Activated T-helper 1 cell treated with anti-CD3 and anti-CD28 coated beads, Interleukin-12 subunit alpha, Interleukin-12 subunit beta, Interleukin-2, Interleukin-4 antibody, amounts not matched to agents 30 ng/mL and 10 ng/mL and 1 ng/mL, durations not matched to agents 14 hours and 24 hours and 36 hours (primary cell): ENCODE measurements at places on chromosomes 5 and 9. TPM values are rescaled to one million over a fixed set of nuclear protein-coding genes. Genes with fewer than 3 reads are reported as not detected.

DNA sequence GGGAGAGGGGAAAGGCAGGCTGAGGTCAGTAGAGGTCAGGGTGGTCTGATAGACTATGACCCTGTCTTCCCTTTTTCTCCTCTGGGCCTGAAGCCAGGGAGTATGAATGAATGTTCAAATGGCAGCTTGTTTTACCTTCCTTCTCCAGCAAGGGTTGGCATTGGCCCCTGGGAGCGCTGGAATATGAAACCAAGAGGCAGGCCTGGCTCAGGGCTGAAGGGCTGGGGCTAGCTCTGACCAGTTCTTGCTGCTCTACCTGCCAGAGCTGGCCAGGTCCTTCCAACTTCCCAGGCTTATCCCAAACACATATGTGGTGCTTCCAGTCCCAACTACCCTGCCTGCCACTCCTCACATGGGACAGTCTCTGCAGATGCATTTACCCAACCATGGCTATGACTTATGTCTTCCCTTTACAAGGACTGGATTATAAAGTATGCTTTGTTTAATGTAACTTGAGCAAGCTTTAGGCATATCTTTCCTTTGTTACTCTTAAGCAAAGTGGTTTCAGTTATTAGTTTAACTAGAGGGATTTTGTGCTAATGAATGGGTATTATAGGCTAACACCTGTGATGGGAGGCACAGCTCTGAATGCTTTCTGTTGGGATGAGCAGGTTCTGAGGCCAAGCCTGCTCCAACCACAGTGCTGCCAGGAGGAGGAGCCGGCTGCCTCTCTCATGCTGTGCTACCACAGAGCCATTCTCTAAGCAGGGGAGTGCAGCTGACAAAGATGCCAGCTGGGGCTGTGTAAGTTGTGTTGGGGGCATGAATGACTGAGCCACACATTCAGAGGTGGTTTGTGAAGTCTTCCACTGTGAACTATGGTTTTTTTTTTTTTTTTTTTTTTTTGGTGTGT is 6.1 kb downstream of the CCNI2 start:
- peaks cover 3% of the 10 kb centered on the region for H3K27me3 ChIP-seq
- H3K36me3 ChIP-seq = peaks cover 46% of the 10 kb centered on the region
- peaks cover 72% of the 10 kb centered on the region for H3K4me1 ChIP-seq

GRCh38 chr5:180289966-180290365 is 1.9 kb downstream of the MAPK9 start:
- no peaks in the 10 kb centered on the region for H3K27me3 ChIP-seq
- peaks cover 25% of the 10 kb centered on the region for H3K36me3 ChIP-seq
- H3K27ac ChIP-seq = no peak overlapping the region
- DNase-seq = no peak
- H3K4me3 ChIP-seq = peak overlapping the region; percentile 88

- no peaks in the 10 kb centered on the region for H3K36me3 ChIP-seq
- H3K4me1 ChIP-seq = peaks cover 16% of the 10 kb centered on the region
- no peak overlapping the region for H3K4me3 ChIP-seq
- no peak overlapping the region for H3K27ac ChIP-seq
These were observed 67.6 kb upstream of the RNF130 start for GRCh38 chr5:180138976-180139730.

GRCh38 chr5:16754601-16755000 is 137.8 kb upstream of the RETREG1 start:
- no peaks in the 10 kb centered on the region for H3K27me3 ChIP-seq
- DNase-seq = no peak
- H3K4me1 ChIP-seq = peaks cover 4% of the 10 kb centered on the region
- no peak overlapping the region for H3K27ac ChIP-seq

- H3K36me3 ChIP-seq = no peaks in the 10 kb centered on the region
- DNase-seq = no peak
- no peak overlapping the region for H3K27ac ChIP-seq
- H3K4me1 ChIP-seq = no peaks in the 10 kb centered on the region
These were observed 294.8 kb downstream of the KCTD16 start for GRCh38 chr5:144465441-144465840.

DNA sequence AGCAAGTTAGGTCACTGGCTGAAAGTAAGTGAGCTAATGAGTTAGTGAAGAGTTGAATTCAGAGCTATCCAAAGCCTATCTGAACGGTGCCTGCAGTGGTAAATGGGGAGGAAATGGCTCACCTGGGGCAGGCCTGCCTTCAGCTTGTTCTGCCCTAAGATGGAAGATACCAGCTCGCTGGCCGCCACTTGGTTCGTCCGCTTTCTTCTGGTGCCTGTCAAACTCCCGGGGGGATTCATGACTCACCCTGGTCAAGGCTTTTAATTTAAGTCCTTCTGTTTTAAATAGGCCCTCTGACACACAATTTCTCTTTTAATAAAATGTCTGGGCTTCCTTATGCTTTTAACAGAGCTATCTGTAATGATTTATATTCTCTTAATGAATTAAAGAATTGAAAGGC is 78.8 kb downstream of the CFAP90 start:
- H3K27ac ChIP-seq = no peak overlapping the region
- H3K4me3 ChIP-seq = no peak overlapping the region
- no peak for DNase-seq
- no peaks in the 10 kb centered on the region for H3K4me1 ChIP-seq
- H3K27me3 ChIP-seq = no peaks in the 10 kb centered on the region

DNA sequence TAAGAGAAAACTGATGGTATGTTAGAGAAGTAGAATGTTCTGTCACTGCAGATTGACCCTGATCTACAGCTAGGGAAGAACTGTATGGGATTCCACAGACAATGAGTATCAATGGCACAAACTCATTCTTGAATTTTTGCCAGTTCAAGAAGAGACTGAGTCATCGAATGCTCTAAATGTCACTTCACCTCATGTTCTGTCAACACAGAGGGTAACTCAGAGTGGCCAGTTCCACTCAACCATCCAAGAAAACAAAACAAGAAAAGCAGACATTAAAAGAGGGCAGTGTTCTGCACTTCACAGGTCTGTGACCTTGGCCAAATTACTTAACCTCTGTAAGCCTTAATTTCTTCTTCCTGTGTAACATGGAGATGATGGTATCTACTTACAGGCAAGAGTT is 132.2 kb upstream of the HMHB1 start:
- no peak overlapping the region for H3K27ac ChIP-seq
- H3K4me3 ChIP-seq = no peak overlapping the region
- peaks cover 18% of the 10 kb centered on the region for H3K4me1 ChIP-seq

Gene BSPRY
- total RNA-seq = 12.3 and 12.8 TPM in 2 replicates

Gene C9orf50
- not detected in 2 replicates for total RNA-seq

Gene PCDHA2
- not detected in 2 replicates for total RNA-seq

Gene PRR7
- 10.3 and 11.2 TPM in 2 replicates for total RNA-seq

Gene IRX2
- total RNA-seq = not detected in 2 replicates
